ENCODE measurements at places on chromosomes 12 and 14. TPM values are rescaled to one million over a fixed set of nuclear protein-coding genes. Genes with fewer than 3 reads are reported as not detected.

The SERPINA6 gene
- total RNA-seq = 1.1 TPM

The KRT82 gene
- total RNA-seq = not detected

The ZNF891 gene
- 2.6 TPM for total RNA-seq

DNA sequence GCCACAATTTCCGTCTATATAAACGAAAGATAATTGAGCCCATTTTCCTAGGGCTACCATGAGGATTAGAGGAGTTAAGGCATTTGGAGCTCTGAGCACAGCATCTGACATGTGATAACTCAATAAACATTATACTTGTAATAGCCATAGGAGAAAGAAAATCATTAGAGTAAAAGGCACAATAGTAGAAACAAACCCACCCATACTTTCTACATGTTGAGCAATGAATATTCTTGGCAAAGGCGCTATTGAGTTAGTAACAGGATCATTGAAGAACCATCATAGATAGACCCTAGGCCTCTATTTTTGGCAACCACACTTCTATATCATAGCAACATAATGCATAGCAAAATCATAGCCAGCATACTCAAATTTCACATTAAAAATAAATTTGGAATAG lies 664.1 kb downstream of the NOVA1 start:
- no peaks in the 10 kb centered on the region for H3K27me3 ChIP-seq
- H3K4me3 ChIP-seq = no peak overlapping the region

DNA sequence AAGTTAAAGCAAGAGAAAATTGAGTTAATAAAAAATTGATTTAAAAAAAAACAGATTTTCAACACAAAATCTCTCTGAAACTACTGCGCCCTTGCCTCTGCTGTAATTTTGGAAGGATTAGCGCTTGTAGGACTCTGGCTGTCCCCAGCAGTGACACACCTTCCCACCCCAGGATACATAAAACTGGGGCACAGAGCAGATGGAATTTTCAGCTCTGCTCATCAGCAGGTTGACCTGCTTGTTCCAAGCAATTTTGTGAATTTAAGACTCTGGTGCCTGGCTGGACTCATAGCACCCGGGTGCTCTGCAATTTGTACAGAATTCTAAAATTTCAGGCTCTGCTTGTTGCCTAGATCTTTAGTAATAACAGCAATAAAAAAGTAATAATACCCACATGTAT lies 257.8 kb upstream of the GARIN6 start:
- DNase-seq = no peak
- no peak overlapping the region for H3K4me3 ChIP-seq
- no peaks in the 10 kb centered on the region for H3K4me1 ChIP-seq

GRCh38 chr12:97556302-97556779 lies 93.7 kb downstream of the RMST start:
- H3K4me3 ChIP-seq = no peak overlapping the region
- no peaks in the 10 kb centered on the region for H3K36me3 ChIP-seq
- DNase-seq = peak; percentile 68
- H3K27me3 ChIP-seq = no peaks in the 10 kb centered on the region
